ENCODE measurements at places on chromosomes 13 and 19.

DNA sequence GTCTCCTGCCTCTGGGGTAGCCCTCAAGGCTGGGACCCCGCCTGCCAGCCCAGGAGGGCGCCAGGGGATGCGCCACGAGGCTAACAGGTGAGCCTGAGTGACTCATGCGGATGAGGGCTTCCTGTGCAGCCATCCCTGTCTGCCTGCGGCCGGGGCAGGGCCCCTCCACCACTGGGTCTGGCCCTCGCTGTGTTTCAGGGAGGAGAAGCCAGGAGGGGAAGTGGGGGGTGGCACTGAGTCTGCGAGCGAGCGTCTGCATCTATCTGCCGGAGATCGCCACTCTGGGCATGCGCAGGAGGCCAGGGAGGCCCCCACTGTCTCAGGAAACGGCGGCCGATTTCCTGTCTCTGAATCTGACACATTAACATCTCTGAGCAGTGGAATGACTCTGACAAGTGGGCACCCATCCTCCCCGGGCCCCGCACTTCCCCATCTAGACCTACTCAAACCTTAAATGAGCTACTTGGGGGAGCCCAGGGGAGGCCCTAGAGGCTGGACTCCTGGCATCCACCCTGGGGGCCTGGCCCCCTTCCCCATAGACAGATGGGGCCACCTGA lies 19.7 kb downstream of the RFX1 start:
- DNase-seq, result peak; percentile 69

DNA sequence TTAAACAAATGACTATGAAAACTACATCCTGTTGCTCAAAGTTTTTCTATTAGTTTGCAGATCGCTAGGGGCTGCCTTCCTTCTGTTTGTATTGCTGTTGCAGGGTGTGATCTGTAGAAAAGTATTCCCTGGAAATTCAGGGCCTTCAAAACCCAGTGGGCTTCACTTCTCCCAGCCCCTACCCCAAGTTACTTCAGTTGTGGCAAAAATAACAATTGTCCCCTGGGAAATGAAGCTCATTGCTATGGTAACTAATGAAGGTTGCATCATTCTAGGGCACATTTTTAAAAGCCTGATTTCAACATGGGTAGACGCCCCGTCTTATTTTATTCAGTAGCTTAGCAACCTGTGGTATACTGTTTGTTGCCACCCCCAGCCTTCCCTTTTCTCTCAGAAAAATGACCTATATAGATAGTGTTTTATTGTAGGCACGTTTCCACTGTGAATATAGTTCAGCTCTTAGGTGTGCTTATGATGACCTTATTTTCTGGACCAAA lies 60.9 kb downstream of the WDFY2 start:
- DNase-seq, result no peak

GRCh38 chr13:31853643-31854326 lies 114.5 kb downstream of the RXFP2 start:
- no peak for DNase-seq

DNA sequence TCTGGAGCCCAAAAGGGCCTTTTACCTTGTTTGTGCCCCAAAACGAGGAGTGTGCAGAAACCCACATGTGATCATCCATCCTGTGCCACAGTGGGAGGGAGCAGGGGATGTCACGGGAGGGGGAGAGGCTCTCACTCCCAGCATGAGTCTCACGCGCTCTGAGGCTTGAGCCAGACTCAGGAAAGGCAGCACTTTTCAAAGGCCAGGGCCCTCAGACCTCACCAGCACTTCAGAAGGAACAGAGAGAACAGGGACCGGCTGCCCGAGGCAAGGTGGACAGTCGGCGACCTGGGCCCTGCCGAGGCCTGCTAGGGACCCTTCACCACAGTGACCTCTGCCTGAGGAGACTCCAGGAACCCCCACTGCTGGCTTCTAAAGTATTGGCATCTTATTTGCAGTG lies 71.7 kb upstream of the WASF3 start:
- DNase-seq, result no peak

DNA sequence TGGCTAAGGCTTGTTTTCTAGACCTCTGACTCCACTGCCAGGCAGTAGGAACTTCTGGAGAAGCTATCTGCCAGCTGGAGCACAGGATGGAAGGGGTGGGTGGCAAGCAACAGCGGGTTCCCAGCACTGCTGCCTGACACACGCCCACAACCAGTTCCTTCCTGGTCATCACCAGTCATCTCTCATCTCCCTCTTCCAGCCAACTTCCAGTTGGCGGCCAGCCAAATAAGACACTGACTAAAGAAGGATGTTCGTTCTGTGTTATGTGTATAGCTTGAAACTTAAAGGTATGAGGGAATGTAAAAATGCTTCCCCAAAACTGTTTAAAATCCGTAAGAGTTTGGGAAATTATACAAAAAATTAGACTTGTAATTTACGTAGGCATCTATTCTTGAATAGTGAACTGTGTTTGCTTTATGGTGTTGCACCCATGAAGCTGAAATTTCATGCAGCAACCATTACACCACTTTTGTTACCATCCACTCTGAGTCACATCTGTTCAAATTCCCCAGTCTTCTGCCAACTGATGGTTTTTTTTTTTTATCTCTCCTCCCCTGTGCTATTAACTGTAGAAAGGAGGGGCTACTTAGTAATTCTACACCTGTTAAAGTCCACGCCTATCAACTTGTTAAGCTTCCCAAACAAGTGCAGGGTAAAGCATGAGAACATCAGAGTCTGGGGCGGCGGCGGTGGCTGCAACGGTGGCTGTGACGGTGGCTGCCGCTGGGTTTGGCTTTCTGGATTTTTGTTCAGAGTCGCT lies 86.2 kb upstream of the FRY start:
- peak; percentile 61 for DNase-seq

DNA sequence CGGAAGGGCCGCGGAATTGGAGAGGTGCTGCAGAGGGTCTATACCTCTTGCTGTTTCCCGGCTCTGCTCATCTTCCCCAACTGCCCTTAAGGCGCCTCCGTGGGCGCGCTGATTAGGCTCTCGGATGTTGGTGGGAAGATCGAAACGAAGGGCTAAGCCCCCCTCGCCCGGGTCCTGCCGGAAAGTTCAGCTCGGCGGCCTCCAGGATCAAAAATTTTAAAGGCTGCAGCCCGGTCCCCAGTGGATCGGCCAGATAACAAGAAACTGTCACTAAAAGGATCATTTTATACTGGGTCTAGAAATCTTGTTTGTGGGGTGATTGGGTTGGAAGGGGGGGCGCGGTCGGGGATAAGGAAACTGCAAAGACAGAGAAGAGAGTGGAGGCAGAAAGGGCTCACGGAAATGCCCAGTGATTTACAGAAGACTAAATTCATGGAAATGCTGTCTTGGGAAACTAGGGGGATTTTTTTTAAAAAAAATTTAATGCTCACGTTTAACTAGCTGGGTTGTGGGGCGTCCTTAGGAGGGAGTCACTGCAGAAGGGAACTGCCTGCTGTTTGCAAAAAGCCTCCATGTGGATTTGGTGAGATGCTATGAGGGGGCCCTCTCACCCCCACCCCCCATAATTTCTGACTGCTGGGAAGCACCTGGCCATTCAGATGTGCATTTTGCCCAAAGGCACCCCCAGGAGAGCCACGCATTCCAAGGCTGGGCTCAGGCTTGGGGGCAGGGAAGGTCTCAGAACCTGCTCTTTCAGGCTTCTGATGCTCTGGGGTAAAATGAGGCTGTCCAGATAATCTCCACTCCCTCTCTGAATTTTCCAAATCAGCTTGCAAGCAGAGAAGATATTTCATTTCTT lies 7.7 kb downstream of the CDX2 start:
- no peak for DNase-seq

GRCh38 chr13:74562381-74562780 lies 428.2 kb upstream of the KLF12 start:
- no peak for DNase-seq

DNA sequence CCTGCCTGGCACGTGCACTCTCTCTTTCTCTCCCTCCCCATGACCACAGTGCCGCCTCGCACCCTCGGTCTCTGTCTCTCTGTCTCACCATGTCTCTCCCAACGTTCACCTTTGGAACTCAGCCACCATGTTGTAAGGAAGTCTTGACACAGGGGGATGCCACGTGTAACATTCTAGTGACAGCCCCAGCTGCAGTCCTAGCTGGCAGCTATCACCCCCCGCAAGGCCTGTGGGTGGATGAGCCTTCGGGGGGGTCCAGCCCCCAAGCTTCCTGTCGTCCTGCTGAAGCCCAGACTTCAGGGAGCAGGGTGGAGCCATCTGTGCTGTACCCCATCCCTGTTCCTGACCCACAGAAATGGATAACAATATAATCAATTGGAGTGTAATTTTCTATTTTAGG lies 118.5 kb downstream of the SOX1 start:
- DNase-seq, result no peak

GRCh38 chr13:27691207-27691606 lies 69.5 kb downstream of the POLR1D start:
- DNase-seq, result no peak

DNA sequence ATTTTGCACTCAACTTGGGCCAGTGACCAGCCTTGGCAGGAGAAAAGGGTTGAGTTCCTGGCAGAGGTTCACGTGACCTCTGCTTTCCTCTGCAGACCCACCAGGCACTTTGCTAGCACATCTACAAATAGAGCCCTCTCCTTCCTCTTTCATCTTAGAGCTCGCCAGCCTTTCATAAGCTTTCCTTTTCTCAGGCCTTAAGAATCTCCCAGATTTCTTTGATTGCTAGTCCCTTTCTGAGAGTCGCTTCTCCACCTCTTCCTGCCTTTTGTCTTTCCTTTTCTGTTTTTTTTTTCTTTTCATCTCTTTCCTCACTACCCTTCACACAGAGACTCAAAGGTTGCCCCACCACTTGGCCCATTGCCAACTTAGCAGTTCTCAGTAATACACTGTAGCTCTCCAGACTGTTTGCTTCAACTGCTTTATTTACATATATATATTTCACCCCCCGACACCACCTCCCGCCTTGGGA lies 375.7 kb upstream of the SPRY2 start:
- DNase-seq, result no peak

- peak; percentile 20 for DNase-seq
Measured at GRCh38 chr19:2974342-2975041, 2.9 kb upstream of the TLE6 start.

- DNase-seq, result no peak
Measured at GRCh38 chr13:81275666-81276258, 934.8 kb upstream of the SPRY2 start.

GRCh38 chr19:29533578-29534544 lies 8.1 kb downstream of the VSTM2B start:
- no peak for DNase-seq

DNA sequence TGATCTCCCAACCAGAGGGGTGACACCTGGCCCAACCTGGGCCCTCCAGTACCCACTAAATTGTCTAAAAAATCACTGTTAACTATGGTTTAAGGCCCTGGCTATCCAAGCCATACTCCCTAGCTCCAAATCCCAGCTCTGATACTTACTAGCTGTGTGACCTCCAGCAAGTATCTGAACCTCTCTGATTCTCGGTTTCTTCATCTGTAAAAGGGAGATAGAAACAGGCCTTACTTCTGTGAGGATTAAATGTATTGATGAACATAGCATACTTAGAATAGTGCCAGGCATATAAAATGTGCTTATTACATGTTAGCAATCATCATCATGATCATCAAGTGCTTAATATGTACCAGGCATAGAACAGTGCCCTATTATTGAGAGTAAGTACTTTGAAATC lies 4.7 kb downstream of the LRFN1 start:
- DNase-seq, result no peak

GRCh38 chr19:51339313-51339686 lies 2.6 kb downstream of the VSIG10L start:
- DNase-seq, result no peak

GRCh38 chr19:41799444-41800000 lies 3.1 kb downstream of the CEACAM3 start:
- peak; percentile 94 for DNase-seq

GRCh38 chr19:3983936-3984583 lies 1.2 kb downstream of the EEF2 start:
- peak; percentile 39 for DNase-seq

GRCh38 chr19:46717716-46718143 lies 816 bp upstream of the PRKD2 start:
- no peak for DNase-seq

GRCh38 chr13:39185326-39185725 lies 147.1 kb downstream of the NHLRC3 start:
- DNase-seq, result no peak
